ENCODE measurements at places on chromosomes 12 and 14. TPM values are rescaled to one million over a fixed set of nuclear protein-coding genes. Genes with fewer than 3 reads are reported as not detected.

A2M gene
- 0.57 TPM for total RNA-seq

SPIC gene
- not detected for total RNA-seq

NPFF gene
- total RNA-seq, result not detected

CD163L1 gene
- total RNA-seq, result 0.53 TPM

KHNYN gene
- total RNA-seq, result 28.4 TPM

TBC1D30 gene
- 1.7 TPM for total RNA-seq

MDGA2 gene
- not detected for total RNA-seq

NEUROD4 gene
- not detected for total RNA-seq

Data from A549 treated with RU486 at 1 μM for 4 hours (cell line).